Stimulated activated CD8-positive, alpha-beta memory T cell treated with anti-CD3 and anti-CD28 coated beads, Interleukin-15, amount 100 ng/mL, for 4 hours (primary cell): ENCODE measurements at places on chromosomes 4 and X.

DNA sequence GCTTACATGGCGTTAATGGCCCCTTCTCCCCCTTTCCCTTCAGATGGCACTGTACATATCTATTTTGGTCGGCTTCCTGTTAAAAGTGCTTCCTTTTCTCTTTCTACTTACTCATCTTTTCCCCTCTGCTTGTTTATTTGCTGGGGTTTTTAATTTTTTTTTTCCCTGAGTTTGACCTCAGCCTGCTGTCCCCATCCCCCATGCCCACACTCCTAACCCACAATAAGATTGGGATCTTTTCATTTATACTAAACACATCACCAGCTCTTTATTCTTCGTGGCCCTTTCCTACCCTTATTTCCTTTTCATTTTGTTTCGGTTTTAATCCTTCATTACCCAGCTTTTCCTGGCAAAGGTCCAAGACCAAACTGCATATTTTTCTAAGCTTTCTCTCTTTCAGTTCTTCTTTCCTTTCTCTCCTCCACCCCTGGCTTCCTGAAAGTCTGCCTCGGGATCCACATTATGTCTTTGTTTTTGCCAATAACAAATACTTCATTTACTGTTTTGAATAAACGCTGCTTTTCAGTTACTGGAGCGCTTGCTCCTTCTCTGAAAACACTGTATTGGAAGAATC lies 152.0 kb upstream of the USP9X start:
- DNase-seq: no peak

GRCh38 chr4:113064244-113064643 lies 14.8 kb downstream of the ANK2 start:
- no peak for DNase-seq

DNA sequence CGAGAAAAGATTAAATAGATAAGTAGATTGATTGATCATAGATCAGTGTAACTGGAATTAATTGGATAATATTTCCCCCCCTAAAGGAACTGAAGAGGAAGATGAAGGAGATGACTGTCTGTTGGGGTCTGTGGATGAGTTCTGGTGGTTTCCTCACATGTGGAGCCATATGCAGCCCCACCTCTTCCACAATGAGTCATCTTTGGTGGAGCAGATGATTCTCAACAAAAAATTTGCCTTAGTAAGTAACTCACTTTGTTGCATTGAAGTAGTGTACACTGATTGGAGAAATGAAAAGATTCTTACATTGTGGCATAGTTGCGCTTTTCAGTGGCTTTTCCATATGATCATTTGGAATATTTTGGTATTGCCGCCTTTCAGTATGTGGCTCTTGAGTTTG lies 80.4 kb downstream of the NDST3 start:
- no peak for DNase-seq

- DNase-seq: no peak
Observed at GRCh38 chrX:31038575-31039326, 33.1 kb downstream of the FTHL17 start.

- DNase-seq: no peak
Observed at GRCh38 chr4:181477591-181477990, 765.6 kb upstream of the TENM3 start.

GRCh38 chr4:3767570-3768288 lies 1.5 kb downstream of the ADRA2C start:
- no peak for DNase-seq

DNA sequence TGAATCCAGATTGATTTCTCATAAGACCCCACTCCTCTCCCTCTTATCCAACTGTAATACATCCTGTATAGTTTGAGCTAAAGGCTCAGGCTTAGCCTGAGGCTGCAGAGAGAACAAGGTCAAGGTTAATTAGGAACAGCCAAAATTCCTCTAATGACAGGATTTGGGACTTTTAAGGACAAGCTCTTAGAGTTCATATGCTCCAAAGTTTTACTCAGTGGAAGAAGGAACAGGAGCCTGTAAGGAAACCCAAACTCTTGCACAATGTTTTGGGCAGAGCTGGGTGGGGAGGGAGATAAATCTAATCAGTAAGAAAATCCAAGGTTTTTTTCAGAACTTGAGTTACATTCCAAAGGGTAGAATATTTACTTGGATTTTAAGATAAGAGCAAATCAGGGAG lies 238.8 kb downstream of the QDPR start:
- DNase-seq: no peak

GRCh38 chr4:95546866-95547714 lies 1.7 kb downstream of the UNC5C start:
- no peak for DNase-seq

DNA sequence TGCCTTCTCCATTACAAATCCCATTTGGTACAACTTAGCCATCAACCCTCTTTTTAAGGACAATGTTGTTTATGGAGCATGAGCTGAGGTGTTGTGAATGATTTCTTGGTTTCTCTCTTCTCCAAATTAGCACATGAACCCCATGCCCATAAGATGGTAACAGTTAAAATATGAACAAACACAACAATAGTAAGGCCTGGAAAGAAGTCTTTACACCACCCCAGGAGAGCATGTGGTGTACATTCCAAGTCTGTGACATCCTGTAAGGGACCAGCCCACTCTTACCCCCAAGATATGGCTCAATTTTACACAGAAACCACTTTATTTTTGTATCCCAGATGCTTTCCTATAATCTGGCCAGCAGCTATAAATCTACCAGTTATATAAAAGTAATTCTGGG lies 226.1 kb downstream of the COX18 start:
- no peak for DNase-seq

GRCh38 chr4:142077048-142077447 lies 440.7 kb downstream of the IL15 start:
- no peak for DNase-seq

GRCh38 chr4:56909086-56909894 lies 1.6 kb downstream of the REST start:
- DNase-seq: peak; percentile 20

GRCh38 chr4:187478292-187479140 lies 517.1 kb upstream of the ZFP42 start:
- DNase-seq: no peak

DNA sequence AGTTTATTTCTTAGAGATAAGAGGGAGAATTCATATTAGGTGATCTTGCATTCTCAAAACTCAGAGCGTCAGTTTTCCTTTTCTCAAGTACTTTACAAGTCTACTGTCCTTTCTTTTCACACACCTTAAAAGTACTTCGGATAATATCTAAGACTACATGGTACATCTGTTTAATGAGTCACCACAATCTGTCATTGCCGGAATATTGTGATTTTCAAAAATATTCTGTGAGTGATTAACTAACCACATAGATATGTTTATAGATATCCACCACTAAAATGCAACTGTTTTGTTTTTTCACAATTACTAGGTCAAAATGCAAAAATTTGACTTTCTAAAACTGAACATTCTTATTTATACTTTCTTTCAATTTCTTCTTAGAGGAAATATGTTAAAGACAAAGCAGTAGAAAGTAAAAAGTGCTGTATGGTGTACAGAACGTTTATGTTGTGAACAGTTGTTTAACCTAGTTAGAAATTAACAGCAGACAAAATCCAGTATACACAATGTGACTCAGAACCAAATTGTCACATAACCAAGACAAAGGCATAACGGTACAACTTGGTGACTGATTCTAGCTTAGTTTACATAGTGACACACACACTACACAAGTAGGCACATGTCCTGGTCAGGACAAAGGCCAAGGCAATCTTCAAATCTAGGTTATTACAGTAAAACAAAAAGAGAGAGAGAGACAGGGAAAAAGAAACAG lies 482.9 kb downstream of the NAF1 start:
- DNase-seq: no peak

GRCh38 chrX:31545726-31546125 lies 473.9 kb upstream of the FTHL17 start:
- DNase-seq: no peak

GRCh38 chrX:68692651-68693050 lies 45.2 kb downstream of the STARD8 start:
- no peak for DNase-seq

GRCh38 chr4:2378898-2379297 lies 39.5 kb downstream of the ZFYVE28 start:
- no peak for DNase-seq

GRCh38 chr4:72974694-72975487 lies 94.6 kb downstream of the COX18 start:
- DNase-seq: no peak

- DNase-seq: no peak
Observed at GRCh38 chr4:45629717-45630116, 494.1 kb downstream of the GABRG1 start.

GRCh38 chrX:129689796-129690195 lies 35.0 kb upstream of the APLN start:
- no peak for DNase-seq

DNA sequence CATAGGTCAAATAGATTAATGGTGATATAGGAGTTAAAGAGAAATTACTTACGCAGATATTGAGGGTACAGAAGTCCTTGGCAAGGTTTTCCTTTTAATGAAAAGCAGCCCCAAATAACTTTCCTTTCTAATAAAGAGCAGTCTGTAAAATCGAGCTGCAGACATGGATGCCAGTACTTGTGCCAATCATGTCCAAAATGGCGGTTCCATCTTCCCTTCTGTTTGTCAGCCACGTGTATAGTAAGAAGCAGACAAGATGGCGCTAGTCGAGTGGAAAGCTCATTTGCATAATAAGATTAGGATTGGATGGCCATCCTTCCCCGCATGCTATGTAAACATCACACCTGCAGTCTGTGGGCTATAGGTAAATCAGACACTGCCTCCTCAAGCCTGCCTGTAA lies 68.5 kb downstream of the FGFBP1 start:
- no peak for DNase-seq

DNA sequence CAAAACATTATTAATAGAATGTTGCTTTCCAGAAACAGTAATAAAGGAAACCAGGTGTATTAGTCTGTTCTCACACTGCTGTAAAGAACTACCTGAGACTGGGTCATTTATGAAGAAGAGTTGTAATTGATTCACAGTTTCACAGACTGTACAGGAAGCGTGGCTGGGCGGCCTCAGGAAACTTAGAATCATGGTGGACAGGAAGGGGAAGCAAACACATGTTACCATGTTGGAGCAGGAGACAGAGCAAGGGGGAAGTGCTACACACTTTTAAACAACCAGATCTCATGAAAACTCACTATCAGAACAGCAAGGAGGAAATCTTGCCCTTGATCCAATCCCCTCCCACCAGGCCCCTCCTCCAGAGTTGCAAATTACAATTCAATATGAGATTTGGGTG lies 815.8 kb downstream of the TRIML1 start:
- DNase-seq: no peak
